ENCODE measurements at places on chromosomes 2 and 18.
A peak's percentile ranks its signal among the peaks of the same experiment; 100 is the strongest.

GRCh38 chr2:128577141-128577930 lies 258.7 kb upstream of the HS6ST1 start:
- DNase-seq = no peak

DNA sequence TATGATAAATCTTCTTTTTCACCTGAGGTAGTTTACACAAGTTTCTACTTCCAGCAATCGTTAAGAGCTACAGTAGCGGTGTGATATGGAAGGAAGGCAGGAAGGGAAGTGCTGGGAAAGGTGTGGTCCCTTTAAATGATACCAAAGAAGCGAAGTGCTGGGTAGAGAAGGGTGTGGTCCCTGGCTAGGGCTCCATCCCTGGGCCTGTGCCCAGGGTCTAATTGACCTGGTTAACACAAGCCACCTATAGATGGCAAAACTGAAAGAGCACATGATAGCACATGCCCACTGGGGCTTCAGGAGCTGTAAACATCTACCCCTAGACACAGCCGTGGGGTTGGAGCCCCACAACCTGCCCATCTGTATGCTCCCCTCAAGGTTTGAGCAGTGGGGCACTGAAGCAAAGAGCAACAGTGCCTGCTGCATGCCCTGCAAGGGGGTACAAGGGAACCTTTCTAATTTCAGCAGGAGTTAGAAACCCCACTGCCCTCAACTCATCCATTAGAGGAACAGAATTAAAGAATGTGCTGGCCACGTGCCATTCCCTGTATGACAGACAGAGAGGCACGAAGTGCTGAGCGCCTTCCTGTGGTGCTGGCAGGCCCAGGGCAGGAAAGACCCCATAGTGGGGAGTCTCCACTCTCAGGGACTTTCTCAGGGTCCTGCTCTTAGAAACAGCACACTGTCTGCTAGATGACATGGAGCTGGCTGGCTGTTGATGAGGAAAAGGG lies 153.1 kb upstream of the LMAN1 start:
- no peak for DNase-seq

DNA sequence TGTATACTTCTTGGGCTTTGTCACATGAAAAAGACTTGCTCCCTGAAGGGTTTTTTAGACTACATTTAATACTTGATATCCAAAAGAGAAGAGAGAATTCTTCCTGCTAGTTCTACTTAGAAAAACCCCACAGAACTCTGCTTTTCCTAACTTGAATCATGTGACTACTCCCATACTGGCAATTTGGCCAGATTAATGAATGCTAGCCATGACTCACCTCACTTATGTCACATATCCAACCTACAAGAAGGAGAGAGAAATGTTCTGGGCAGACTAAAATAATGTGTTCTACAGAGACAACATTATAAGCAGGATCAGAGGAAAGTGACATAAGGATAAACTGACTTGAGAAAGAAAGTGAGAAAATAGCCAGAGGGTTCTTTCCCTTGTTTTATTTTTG lies 249.3 kb upstream of the GULP1 start:
- no peak for DNase-seq

DNA sequence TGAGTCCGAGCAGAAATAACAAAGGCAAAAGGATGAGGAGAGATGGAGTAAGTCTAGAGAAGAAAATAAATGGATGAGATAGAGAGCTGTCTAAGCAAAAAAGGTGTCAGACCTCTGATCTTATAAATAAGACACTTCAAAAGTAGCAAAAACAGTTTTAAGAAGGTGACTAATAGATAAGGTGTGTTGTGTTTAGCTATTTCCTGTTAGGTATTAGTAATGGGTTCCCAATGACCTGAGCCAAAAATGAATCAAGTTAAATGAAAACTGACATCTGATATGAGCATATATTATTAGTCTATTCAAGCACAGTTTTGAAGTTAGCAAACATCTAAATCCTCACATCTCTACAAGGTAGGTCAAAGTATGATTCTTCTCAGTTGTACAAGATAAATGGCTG lies 10.6 kb downstream of the SUPT7L start:
- no peak for DNase-seq

DNA sequence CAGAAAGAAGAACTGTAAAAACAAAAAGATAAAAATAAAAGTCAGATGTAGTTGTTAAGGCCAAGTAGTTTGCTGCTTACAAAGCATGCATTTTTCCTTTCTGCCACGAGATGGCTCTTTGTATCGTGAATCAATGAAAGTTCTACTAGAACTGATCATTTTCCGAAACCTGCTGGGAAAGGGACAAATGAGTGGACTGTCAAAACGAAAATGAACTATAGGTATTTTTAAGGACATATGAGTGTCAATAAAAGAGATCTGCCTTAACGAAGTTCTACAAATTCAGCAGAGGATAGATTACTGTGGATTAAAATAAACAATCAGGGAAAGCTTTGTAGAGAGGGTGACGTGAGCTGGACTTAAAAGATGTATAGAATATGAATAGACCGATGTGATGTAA lies 15.0 kb upstream of the ELOA2 start:
- peak; percentile 52 for DNase-seq

GRCh38 chr18:48475635-48476549 lies 62.9 kb upstream of the CTIF start:
- DNase-seq = peak; percentile 89

DNA sequence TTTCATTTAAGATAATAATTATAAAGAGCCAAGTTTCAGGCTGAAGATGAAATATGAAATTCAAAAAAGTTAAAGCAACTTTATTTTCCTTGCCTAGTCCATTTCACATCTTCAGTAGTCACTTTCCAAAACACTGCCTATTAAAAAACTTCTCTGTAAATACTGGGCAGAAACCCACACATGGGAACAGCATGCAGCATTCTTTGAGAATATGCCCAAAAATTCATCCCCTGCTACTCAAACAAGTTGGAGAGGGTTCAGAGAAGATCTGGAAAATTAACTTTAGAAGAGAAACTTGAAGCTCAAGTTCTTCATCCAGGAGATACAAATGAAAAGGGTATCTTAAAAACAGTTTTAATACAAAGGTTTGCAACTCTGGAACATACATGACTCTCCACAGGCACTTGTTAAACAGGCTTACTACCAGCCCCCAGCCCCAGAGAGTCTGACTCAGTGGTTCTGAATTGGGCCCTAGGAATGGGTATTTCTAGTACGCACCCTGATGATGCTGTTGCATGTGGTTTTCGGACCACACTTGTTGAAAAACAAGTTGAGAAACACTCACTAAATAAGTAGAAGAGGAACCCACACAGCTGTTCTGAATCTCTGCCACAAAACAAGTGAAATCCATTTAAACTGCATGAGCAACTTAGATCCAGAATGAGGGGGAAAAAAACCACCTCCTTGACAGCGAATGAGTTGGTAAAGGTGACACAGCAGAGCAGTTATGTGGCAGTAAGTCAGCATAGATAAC lies 329.1 kb downstream of the SATB2 start:
- DNase-seq = no peak

DNA sequence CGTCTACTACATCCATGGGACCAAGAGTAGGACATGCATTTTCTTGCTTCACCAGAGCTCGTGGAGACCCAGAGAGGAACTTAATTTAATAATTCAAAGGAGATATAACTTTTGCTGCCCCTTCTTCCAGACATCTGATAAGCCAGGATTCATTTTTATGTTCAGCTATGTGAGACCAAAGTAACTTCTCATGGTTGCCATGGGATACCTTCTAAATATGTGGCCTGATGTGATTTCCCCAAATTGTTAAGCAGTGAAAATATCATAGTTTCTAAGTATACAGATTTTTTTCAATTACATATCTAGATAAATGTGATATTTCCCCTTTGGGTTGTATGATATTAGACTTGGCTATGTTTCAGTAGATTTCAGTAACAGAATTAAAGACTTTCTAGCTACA lies 185.5 kb upstream of the FN1 start:
- DNase-seq = no peak

DNA sequence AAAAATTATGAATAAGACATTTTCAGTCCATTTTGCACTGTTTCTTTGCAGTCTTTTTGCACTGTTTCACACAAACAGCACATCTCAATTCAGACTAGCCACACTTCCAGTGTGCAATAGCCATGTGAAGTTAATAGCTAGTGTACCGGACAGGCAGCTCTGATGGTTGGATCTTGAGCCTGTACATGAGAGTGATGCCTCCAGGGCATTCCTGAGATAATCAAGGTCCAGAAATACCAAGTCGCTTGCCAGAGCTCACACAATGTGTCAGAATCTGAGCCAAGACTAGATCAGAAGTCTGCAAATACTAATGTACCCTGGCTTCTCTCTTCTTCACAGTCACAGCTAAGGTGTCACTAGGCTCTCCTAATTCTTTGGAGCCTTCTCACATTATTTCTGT lies 180.2 kb downstream of the OSR1 start:
- no peak for DNase-seq

DNA sequence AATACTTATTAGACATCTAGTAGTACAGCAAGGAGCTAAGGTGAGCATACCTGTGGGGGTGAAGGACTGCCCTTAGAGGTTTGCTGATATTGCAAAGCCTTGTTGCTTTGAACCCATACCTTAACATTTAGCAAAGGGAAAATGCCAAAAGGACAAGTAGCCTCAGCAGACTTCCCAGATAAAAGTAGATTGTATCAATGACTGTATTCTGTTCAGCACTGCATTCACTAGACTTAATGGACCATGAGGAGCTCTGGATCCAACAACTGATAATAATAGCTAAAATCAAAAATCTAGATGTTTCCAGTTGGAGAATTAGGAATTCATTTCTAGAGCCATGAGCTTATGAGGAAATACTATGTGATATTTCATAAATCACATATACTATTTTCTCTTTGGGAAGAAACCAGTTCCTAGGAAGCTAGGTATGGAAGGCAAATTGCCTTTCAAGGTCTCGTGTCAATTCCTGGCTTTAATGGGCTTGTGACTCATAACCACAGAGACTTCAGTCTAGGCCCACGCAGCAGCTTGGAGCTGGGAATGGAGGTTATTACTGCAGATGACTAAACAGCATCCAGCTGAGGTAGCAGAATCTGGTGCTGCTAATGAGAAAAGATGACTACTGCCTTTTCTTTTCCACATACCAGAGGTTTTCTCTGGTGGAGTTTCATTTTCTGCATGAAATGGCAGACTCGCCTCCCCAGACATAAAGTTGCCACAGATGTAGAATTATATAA lies 191.2 kb upstream of the NABP1 start:
- DNase-seq = no peak

- DNase-seq = no peak
Measured at GRCh38 chr2:141694180-141694579, 436.6 kb downstream of the LRP1B start.

- DNase-seq = no peak
Measured at GRCh38 chr2:109238580-109238979, 109.6 kb downstream of the SH3RF3 start.

GRCh38 chr2:67085146-67085545 lies 312.0 kb upstream of the ETAA1 start:
- no peak for DNase-seq

DNA sequence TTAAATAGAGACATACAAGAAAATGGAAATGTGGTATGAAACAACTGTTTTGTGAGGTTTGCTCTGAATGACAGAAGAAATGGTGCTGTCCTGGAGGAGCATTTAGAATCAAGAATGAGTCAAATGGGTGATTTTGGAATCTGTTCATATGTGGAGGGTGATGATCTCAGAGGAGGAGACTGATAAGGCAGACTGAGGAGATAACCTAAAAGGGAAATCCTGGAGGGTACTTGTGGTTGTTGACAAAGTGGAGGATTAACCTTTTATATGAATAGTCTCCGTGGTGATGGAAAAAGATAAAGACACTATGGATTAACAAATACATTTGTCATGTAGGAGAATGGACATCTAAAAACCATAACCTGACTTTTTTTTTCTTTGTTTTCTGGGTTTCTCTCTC lies 74.1 kb downstream of the MMADHC start:
- DNase-seq = no peak

DNA sequence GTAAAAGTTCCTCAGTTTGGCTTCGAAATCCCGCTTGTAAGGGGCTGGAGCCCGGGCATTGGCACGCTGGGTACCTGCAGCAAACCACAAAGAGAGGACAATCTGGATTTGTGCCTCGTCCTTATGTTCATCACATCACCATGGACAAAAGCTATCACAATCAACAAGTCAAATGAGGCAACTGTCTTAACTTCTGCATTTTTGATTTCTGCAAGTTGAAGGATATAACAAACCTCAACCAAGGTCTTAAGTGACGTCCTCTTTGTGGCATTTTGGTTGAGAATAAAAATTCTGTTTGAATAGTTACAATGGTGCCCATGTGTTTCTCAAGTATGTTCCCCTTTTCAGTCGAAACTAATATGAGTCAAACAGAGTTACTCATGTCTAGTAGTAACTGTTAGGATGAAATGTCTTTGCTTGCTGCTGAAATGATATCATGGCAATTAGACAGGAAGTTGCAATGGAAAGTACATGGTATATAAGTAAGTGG lies 70.8 kb upstream of the STK17B start:
- no peak for DNase-seq

DNA sequence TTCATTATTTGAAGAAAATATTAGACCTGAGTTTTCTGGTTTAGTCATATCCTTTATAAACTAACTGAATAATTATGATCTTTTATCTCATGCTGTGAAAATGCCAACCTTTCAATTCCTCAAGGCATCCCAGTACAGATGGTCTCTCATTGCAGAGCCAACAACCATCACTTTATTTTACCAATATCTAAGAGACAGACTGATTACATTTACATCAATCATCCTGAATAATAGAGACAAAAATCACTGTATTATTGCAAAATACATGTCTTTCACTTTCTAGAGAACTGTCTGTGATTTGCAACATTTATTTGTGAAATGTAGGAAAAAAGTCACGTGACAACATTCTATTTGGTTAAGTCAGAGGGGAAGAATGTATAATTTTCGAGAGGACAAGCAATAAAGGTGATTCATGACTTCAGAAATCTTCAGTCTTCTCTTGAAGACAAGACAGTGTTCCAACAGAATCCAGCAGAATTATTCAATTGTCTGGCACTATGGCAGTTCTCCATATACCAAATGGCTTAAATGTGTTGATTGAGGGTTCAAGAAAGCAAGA lies 503.6 kb upstream of the SYT4 start:
- DNase-seq = no peak

GRCh38 chr2:121085801-121086200 lies 199.2 kb downstream of the TFCP2L1 start:
- DNase-seq = no peak
